ENCODE measurements at places on chromosomes 4 and X.
A peak's percentile ranks its signal among the peaks of the same experiment; 100 is the strongest.

DNA sequence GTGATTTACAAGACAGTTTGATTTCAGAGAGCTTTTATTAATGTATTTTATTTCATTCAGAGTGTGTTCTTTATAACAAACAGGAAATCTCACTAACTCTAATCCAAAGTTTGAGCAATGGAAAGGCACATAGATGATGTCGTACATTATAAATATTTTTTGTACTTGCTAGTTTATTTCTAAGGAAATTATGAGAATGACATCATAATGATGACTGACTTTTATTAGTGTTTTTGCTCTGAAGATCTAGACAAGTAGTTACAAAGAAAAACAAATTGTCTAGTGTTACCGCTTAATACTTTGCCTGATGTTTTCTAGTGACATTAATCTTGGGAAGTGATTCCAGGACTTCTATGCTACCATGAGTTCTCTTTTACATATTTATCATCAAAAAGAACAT lies 43.2 kb downstream of the HHIP start:
- no peak for DNase-seq

- no peak for DNase-seq
These were observed 1048.6 kb downstream of the FAM133A start for GRCh38 chrX:94722578-94722977.

GRCh38 chr4:14379183-14379582 lies 623.1 kb upstream of the CPEB2 start:
- no peak for DNase-seq

DNA sequence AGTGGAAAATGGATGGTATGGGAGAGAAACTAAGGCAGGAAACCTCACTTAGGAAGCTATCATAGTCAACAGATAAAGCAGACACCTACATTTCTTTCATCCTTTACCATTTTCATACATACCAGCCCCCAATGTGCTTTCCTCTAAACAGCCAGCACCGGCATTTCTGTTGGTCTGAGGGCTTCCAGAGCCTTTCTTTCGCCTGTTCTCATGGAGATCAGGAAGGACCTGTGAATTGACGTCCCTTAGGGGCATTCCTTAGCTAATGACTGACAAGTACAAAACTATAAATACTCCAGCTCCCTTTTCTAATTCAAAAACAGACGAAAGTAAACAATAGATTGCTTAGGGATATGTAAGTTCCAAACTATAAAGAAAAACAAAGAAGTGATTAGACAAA lies 215.5 kb upstream of the CNKSR2 start:
- no peak for DNase-seq

- DNase-seq = no peak
These were observed 98.7 kb upstream of the GRIA3 start for GRCh38 chrX:123085311-123085940.

- no peak for DNase-seq
These were observed 40.1 kb upstream of the KLHL8 start for GRCh38 chr4:87260477-87260876.

GRCh38 chr4:140697709-140698560 lies 58.2 kb downstream of the TBC1D9 start:
- DNase-seq = no peak

DNA sequence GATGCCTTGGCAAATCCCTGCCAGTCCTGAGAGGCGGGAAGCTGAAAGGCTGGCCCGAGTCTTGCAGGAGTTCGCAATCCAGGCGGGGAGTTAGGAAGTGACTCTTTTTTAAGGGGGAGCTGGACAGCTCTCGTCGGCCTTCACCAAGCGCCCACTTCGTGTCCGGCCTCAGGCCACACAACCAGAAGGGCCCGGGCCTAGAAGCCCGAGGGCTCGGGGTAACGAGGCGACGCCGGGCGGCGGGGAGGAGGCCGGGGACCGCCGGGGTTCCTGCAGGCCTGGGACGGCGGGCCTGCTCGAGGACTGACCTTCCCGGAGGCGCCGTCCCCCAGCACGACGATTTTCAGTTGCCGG lies 395 bp downstream of the RAB28 start:
- DNase-seq = no peak

DNA sequence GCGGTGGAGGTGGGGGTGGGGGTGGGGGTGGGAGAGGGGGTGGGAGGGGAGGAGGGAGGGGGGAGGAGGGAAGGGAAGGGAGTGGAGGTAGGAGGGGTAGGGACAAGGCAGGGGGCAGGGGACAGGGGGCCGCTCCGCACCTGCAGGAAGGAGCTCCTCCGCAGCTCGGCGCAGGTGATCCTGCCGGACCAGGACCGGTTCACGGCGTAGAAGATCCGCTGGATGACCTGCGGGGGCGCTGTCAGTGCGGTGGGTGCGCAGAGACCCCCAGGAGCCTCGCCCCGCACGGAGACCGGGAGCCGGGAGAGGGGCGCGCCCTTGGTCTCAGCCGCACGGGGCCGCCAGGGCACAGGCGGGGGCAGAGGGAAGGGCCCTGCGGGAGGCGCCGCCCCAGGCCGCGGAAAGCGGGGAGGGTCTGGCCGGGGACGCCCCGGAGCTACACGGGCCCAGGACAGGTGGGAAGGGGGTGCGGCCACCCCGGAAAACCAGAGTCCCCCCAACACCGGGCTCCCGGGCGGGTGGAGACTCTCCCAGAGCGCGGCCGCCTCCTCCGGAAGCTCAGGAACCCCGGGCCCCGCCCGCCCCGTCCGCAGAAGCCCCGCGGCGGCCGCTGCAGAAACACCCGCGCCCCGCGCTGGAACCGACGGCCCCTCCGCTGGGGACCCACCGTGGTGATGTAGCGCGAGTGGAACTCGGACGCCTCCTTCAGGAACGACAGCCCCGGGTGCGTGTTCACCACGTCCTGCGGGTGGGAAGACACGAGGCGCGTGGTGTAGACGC lies 27.6 kb upstream of the GTPBP6 start:
- DNase-seq = peak; percentile 46

DNA sequence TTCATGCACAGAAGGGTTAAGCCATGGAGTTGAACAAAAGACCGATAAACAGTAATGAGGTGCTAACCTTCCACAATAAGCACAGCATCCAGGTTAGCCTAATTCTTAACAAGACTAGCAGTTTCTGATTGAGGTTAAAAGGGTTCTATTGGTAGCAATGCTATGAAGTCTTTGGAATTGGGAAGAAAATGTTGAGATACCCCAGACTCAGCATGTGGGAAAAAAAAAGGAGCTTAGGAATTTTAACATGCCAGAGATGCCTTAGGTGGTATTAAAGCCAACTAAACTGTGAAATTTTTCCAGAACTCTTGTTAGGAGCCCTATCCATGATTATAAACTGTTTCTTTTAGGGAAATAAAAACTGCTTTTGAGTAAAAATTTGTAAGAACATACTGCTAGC lies 391.7 kb downstream of the GABRG1 start:
- no peak for DNase-seq

- DNase-seq = no peak
These were observed 61.2 kb downstream of the TMEM150C start for GRCh38 chr4:82500435-82501153.

GRCh38 chrX:47859686-47860085 lies 23.0 kb downstream of the ZNF81 start:
- no peak for DNase-seq
